H7 (cell line): ENCODE measurements at places on chromosomes 12 and 14. TPM values are rescaled to one million over a fixed set of nuclear protein-coding genes. Genes with fewer than 3 reads are reported as not detected.

GRCh38 chr14:89549381-89550125, 132.5 kb upstream of the FOXN3 start:
- DNase-seq, result no peak

DNA sequence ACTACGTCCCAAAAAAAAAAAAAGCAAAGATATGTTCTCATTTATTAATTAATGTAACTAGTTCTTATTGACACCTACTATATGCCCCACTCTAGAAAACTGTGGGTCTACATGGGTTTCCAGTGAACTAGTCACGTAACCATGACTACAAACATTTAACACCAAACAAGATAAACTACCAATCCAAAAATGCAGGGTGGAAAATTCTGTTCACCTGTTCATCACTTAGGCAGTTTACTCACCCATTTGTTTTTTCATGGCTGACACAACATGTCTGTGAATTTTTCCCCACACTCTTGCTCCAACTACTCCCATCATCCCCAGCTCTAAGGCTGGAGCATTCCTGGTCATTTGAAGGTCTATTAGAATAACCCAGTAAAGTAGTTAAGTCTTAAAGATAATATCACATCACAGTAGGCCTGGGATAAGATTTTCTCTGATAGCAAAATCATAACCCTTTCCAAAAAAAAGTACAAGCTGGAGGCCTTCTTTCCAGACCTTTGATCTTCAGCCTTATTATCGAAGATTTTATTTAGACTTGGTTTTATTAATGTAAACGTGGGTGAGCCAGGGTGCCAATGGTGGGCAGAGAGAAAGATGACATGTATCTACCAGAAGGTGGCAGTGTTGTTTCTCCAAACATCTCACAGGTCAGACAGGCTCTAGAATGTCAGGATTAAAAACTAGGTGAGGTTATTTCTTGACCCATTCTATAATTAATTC, 61.6 kb upstream of the DAAM1 start:
- DNase-seq, result peak; percentile 56

DNA sequence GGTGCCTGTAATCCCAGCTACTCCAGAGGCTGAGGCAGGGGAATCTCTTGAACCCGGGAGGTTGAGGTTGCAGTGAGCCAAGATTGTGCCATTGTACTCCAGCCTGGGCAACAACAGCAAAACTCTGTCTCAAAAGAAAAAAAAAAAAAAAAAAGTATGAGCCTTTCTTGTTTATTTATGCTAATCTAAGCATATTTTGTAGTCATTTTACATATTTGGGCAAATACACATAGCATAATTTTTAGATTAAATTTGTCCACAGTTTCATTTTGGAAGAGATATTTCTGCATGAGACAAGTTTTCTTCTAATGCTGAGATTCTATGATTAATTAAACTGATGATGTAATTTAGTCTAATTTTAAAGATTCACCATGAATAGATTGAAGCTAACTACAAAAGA, 494.4 kb downstream of the TMTC2 start:
- DNase-seq, result no peak

PTPRQ gene
- 0.15 and 0.21 TPM in 2 replicates for total RNA-seq

PPFIA2 gene
- total RNA-seq, result 0.03 TPM in 1 of 2 replicates, not detected in the other
